ENCODE measurements at places on chromosomes 11 and 22. TPM values are rescaled to one million over a fixed set of nuclear protein-coding genes. Genes with fewer than 3 reads are reported as not detected.
A peak's percentile ranks its signal among the peaks of the same experiment; 100 is the strongest.

DNA sequence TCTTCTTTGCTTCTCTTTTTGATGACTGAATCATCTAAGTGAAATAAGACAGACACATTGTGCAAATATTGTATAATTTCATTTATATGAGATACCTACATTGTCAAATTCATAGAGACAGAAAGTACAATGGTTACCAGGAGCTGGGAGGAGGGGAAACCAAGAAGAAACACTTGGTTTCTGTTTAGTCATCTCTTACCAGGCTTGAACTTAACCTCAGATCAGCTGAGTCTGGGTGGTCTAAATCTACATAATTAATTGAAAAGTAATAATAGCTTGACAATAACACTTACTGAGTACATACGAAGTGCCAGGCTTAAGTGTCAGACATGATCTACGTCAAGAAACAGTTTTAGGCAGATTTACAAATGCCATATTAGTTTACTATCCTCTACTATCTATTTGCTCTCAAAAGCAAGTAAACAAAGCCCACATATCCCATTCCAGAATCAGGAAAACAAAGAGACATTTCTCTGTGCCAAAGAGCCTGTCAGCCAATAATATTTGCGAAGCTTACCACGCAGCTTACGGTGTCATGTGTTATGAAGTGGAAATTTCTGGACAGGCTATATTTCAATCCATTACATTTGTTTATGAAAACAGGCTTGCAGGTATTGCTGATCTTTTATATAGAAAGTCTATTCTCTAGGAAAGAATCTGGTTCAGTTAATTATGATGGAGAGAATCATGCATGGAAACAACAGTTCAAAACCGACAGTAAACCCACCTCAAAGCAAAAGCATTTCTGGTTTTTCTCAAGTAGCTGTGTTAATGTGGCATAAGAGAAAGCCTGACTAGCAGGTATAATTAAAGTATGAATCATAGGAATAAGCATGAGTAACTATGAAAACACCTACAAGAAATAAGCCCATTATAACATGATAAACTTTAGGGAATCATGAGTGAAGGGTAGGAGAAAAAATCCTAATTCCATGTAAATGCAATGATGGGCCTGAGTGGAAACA lies 2.7 kb upstream of the ARHGAP42 start:
- peak; percentile 71 for DNase-seq

DNA sequence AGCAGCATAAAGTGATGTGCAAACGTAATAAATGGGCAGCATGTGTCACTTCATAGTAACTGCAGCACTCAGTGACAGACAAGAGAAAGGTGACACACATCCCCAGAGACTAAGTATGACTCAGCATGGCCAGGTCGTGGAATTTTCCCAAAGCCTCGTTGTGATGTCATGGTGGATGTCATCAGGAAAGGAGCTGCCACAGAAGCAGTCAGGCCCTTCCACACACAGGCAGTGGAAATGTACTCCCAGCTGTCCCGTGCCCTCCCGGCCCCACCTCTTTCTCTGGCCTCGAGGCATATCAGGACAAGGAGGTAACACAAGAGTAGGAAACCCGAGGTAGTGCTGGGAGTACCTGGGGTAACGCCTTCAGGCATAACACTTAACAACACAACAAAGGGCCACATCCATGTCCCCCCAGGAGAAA lies 8.1 kb downstream of the PC start:
- DNase-seq, result peak; percentile 93

- peak; percentile 69 for DNase-seq
Measured at GRCh38 chr11:74739546-74740270, 8.5 kb upstream of the CHRDL2 start.

GRCh38 chr11:34238966-34239365 lies 118.8 kb downstream of the ABTB2 start:
- peak; percentile 18 for DNase-seq

DNA sequence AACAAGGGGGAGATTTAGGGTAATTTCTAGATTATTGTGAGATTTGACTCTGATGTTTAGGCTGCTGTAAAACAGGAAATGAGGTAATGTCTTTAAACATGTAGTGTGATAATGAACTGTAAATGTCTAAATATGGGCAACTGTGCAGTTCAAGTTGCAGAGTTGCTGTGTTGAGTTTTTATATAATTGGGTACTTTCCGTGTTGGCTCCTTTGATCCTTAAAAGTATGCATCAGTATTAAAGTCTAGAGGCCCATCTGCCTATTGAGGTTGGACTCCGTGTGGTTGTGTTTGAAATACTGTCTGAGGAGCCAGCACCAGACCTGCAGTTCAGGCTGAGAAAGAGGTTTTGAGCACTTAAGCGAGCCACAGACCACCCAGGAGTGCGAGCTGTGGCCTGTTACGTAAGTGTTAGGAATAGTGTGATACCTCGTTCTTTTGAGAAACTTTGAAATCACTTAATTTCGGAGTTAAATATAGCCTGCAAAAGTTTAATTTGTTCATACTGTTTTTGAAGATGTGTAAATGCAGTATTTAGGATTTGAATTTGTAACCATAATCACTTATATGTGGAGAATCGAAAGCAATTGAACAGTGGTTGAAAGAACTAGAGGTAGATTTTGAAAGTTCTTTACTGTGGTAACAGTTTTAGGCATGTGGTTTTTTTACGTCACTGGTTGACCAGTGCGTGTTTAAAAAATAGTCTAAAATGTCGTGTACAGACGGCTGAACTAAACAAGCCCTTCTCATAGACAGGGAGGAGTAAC lies 9.0 kb downstream of the FAM118A start:
- no peak for DNase-seq

DNA sequence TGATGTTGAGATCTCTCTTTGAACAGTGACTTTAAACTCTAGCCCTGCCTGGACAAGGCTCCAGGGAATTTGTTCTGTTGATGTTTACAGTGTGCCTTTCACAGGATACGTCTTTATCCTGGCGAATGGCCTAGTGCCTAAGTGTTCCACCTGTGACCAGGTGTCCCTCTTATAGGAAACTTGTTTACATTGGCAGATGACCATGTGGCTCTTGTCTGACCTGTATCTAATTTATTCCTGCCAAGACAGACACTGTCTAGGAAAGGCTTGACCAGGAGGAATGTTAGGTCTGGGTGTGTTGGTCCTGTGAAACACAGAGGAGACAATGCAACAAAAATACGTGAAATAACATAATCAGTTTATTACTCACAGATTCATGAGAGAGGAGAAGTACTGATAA lies 875.6 kb downstream of the METTL15 start:
- DNase-seq, result no peak

DNA sequence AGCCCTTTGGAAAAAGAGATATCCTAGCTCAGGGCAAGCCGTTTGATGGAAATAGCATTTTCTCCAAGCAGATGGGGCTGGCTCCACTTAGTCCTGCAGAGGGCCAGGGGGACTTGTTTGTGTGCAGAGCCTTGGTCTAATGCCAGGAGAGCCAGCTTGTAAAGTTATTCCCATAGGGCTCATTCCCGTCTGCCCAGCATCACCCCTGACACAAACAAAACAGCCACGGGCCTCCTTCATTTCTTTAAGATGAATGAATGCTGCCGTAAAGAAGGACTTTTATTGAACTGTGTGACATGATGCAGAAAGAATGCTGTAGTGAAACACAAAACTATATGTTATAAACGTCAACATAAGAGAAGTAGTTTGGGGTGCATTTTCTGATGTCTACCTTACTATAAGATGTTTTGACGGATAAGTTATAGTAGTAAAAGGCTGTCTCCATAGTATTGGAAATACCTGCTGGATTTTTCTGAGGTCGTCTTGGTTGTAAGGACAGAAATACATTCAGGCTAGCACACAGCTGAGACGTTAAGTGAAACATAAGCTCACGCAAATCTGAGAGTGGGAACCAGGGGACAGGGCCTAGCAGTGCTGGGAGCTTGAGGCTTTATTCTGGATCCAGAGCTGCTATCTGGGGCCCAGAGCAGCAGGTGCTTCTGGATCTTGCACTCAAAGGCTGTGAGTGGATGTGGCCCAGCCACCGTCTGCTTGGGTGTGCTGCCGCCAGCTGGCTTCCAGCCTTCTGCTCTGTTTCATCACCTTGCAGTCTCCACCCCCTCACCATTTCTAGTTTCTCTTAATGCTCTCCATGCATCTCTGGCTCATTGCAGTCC lies 53.3 kb downstream of the NCAM1 start:
- no peak for DNase-seq

- DNase-seq, result no peak
Measured at GRCh38 chr22:31973739-31974138, 29.4 kb downstream of the YWHAH start.

The LMF2 gene
- total RNA-seq, result 36.7 TPM

The CDC42EP2 gene
- 35.3 TPM for total RNA-seq

The KCNE3 gene
- total RNA-seq, result not detected

All from HT1080 (cell line).